Hematopoietic multipotent progenitor cell treated with erythropoietin and hydrocortisone succinate and interleukin-3 and kit ligand, for 4 days (in vitro differentiated cells): ENCODE measurements at places on chromosomes 6 and 20.

- no peak for DNase-seq
Measured at GRCh38 chr6:68994521-68994920, 359.4 kb downstream of the ADGRB3 start.

DNA sequence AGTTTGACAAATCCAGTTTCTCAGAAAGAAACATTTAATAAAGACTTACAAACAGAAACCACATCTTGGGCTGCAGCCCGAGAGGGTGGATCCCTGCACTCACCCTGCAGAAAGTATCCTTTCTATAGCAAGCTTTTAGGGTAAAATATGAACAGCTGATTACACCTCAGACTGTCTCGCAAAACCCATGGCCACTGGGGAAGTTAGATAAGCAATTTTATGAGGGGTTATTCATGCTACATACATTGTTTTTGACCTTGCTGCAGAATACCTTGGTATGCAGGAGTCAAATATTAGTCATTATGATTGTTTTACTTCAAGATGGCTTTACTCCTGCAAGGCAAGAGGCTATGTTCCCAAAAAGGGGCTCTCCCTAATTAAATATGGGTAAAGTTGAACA, 126.9 kb downstream of the OR2B2 start:
- peak; percentile 83 for DNase-seq

DNA sequence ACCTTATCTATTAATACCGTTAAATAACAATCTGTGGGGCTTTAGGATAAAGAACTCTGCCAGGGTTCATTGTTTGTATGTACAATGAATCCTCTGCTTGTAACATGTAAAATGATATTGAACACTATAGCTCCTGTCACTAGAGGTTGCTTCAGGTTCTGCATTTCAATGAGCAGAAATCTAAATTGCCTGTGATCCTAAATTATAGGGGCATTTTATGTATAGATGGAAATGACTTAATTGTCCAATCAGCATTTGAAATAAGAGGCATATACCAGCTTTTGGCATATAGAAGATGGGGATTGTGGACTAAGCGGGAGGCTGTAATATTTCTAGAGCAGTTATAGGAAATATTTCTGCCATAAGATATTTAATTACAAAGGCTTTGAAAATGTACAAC, 2.0 kb downstream of the NCOA3 start:
- DNase-seq: peak; percentile 34

GRCh38 chr6:151701911-151702562, 105.4 kb upstream of the ESR1 start:
- no peak for DNase-seq

DNA sequence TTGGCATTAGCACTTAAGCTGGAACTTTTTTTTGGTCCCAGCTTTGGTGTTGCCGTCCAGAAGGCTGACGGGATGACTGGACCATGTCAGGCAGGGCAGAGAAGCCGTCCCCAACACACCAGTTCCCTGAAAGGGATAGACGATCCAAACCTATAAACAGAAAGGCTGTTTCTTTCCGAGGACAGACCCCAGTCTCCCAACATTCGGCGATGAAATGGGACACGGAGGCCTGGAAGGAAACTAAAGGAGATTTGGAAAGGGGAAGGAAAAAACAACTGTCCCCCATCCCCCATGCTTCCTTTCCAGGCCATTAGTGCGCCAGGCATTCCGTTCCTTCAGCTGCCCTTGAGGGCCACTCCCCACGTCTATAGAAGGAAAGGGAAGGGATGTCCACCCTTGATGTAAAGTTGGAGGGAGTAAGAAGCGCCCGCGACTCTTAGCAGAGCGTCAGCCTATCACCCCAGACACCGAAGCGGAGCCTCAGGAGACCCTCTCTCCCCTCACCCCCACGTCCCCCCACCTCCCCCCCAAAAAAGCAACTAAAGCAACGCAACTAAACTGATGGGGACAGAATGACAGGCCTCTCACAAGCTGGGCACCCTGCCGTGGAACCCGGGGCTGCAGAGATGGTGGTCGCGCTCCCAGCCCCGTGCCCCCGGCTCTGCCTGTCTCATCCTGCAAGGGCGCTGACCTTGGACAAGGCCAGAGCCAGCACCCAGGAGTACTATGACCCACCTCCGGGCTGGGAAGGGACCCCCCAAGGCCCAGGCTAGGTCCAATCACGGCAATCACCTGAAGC, 638 bp downstream of the BLCAP start:
- no peak for DNase-seq
